ENCODE measurements at places on chromosomes 6 and 20.

DNA sequence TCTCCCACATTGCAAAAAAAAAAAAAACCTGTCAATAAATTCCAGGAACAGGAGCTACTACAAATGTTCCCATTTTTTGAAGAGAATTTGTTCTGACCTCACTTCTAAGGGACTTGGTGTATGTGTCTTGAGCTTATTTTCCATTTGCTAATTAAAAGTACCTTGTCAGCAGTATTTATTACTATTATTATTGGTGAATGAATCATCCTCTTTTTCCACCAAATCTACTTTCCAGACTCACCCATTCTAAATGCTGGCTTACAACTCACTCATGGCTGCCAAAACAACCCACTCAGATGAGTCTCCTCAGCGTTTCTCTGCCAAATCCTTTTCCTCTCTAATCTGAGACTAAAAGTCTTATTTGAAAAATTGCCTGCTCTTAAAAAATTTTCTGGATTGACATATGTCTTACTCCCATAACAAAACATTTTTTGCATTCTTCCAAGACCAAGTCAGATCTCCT lies 33.2 kb upstream of the TASP1 start:
- DNase-seq: peak; percentile 67

GRCh38 chr20:21083825-21084325 lies 22.3 kb downstream of the LINC00237 start:
- DNase-seq: no peak

DNA sequence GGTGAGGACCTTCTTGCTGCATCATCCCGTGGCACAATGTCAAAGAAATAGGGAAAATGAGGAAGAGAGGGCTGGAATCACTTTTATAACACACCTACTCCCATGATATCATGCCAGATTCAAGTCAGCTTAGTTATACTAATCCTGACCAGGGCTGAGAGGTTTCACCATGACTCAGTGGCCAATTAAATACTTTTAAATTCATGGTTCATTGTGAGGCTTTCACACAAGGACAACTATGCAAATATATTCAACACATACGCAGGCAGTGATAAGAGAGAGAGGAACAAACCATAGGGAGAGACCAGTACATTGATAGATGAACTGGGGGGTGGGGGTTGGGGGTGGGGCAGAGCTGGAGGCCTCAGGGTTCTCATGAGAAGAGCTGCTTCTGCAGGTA lies 313.1 kb downstream of the LRFN2 start:
- DNase-seq: no peak

DNA sequence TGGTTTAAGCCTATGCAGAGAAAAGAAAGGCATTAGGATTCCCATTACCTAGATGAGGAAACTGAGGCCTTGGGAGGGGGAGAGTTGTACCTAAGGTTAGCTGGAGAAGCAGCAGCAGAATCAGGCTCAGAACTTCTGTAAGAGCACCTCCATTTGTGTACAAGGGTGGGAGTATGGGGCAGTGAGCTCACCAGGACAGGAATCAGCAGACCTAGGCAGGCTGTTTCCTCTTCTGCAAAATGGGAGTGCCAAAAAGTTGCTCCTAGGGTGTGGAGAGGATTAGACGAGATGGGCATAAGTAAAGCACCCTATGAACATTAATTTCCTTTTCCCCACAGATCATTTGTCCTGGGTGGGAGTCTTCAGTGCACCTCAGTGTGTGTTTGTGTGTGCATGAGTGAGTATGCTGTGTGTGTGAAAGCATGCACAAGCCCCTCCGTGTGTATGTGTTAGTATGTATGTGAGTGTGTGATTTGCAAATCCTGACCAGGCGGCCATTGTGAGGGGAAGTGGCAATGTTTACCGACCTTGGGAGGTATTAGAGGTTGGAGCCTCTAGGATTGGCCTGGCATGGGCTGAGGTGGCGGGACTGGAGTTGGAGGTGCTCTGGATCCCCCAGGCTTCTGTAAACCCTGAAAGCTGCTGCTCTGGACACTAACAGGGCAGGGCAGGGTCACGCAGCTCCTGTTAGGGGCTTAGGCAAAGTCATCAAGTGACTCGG lies 78.8 kb downstream of the VEGFA start:
- DNase-seq: no peak

DNA sequence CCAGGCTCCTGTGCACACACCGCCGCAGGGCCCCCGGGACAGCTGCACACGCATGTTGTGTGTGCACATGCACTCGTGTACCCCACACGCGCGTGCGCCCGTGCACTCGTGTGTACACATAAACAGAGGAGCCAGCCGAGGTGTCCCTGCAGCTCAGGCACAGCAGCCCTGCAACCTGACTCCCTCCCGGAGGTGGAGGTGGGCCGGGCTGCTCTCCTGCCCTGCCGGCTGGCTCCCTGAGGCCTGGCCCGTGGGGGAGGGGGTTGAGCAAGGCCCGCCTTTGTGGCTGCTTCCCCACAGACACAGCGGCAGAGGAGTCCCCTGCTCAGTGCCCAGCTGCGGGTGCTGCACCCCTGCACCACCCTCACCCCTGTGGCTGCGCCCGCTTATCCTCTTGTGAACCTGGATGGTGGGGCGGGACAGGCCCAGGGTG lies 624 bp downstream of the RBBP8NL start:
- DNase-seq: no peak

- peak; percentile 98 for DNase-seq
These were observed 57.1 kb downstream of the KIZ start for GRCh38 chr20:21182832-21183563.

GRCh38 chr20:825710-826421 lies 7.6 kb upstream of the FAM110A start:
- DNase-seq: peak; percentile 40

DNA sequence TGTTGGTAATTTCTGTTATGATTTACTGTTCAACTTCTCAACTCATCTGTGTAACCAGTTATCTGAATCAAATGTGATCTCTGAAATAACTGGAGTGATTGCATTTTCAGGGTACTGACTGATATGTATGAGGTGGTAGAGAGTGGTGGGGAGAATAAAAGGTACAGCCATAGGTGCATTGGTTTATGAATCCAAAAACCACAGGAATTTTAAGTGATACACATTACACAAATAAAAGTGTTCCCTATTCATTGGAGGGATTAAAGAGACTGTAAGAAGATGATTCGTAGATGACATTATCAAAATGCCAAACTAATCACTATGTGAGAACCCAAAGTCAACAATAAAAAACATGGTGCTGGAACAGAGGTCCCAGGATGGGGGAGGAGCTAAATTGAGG lies 158.7 kb upstream of the RSPO3 start:
- no peak for DNase-seq

DNA sequence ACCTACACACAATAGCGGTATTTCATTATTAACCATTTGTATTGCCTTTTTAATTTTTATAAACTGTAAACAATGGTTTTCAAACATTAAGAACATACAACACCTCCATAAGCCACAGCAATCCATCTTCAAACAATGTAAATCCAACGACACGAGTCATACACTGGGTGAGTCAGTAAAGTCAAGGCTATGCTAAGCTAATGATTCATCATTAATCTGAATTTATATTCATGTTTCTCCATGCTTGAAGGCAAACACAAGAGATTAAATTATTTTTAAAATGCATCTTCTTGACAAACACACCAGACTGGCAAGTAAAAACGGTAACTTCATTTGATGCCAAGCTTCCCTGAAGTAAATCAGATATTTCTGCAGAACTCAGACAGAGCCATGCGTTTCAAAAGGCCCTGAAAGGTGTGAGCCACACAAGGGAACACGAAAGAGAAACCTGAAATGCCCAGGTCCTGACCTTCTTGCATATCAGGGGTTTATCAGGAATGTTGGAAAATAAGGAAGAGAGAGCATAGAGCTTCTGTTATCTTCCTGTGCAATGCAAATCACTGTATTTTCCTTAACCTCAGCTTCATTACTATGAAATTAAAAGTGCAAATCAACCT lies 162.5 kb downstream of the ALDH8A1 start:
- peak; percentile 62 for DNase-seq

GRCh38 chr20:42531508-42531961 lies 658.2 kb downstream of the PTPRT start:
- no peak for DNase-seq

DNA sequence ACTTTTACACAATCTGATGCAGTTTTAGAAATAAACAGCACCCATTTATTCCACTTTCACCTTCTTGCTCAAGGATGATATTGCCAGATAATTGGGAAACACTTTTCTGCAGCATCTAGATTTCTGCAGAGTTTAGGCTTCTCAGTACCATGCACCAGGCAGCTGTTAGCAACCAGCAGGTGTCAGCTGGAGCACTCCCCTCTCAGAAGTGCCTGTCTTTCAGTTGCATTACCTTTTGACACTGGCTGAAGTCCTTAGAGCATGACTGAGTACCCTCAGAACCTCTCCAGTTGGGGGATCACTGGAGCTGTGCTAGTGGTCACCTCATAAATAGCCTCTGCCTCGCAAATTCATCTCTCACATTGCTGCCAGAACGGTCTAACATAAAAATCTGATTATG lies 91.2 kb downstream of the DNAH8 start:
- no peak for DNase-seq

DNA sequence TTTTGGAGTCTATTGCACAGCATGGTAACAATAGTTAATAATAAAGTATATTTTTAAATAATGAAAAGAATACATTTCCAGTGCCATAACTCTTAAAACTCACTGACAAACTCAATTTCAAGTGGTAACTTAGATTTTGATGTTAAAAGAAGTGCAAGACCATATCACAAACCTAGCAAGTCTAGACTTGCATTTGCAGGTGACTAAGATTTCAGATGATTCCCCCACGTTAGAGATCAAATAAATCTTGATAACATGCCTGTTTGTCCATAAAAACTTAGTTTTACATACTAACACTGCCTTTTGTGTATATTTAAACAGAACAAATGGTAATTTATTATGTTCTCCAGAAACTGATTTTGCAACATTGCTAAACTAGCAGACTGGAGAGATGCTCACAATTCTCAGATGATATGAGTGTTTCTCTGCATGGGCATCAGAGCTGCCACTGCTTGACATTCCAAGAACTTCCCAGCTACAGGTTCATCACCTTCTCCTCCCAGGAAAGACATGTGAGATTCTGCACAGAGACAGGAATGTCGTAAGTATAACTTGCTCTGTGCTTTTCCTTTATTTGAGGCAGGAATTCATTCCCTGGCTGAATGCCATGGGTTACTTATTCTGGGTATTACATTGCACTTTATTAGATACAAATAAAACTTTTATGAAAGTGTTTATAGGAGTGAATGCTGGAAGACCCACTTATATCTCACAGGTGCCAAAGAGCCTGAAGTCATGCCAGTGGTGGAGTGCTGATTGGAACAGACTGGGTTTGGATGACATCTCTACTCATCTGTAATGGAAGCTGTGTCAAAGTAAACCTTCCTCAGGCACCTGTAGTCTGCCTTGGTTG lies 160.2 kb upstream of the FOXA2 start:
- DNase-seq: no peak

- no peak for DNase-seq
These were observed 31.8 kb downstream of the TBC1D7 start for GRCh38 chr6:13296536-13296997.

DNA sequence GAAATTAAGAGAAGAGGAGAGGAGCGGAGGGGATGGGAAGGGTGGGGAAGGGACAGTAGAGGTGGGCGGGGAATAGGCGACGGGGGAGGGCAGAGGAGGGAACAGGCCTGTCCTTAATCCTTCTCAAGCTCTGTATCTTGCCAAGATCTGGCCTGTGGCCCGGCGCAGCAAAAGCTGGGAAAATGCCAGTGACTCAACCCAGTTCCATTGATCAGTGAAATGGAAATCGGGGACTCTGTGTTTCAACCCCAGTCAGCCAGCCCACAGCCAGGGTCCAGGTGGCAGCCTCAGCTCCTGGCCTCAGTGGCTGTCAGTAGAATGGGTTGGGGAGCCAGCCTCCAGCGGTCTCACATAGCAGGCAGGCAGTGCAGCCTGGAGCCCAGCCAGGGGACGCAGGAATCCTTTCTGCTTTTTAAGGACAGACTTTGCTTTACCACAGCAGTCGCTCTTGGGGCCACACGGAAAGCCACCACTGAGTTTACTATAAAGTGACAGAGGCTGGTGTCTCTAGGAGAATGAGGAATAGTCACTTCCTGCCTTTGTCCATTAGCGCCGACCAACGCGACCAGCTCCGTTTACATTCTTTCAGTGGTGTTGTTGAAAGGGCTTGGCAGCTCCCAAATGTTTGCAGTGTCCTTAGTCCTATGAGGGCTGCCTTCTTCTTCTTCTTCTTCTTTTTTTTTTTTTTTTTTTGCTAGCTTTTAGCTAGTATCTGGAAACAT lies 128.0 kb downstream of the RIN2 start:
- peak; percentile 80 for DNase-seq

DNA sequence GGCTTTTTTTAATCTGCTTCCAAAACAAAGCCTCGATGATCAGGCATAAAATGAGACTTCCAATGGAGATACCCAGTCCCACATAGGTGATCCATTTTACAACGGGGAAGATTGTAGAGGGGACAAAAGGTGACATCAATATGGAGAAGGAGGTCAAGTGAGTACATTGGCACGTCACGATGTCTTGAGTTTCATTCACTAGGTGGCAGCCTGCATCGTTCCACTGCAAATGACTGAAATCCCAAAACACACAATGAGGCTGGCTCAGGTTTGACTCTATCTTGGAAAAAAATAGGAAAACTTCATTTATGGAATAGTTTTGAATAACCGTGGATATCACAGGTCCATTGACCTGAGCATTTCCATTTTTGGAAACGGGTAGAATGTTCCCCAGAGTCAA lies 32.5 kb downstream of the ADGRF1 start:
- DNase-seq: no peak

- DNase-seq: no peak
These were observed 133.6 kb upstream of the SGK1 start for GRCh38 chr6:134451529-134451928.

- DNase-seq: no peak
These were observed 7.0 kb downstream of the UQCC1 start for GRCh38 chr20:35404614-35405259.

- no peak for DNase-seq
These were observed 24.2 kb downstream of the KLHL31 start for GRCh38 chr6:53641348-53641747.

GRCh38 chr6:133752129-133752528 lies 136.8 kb upstream of the TCF21 start:
- no peak for DNase-seq

GRCh38 chr6:79201983-79202382 lies 32.5 kb downstream of the HMGN3 start:
- no peak for DNase-seq

DNA sequence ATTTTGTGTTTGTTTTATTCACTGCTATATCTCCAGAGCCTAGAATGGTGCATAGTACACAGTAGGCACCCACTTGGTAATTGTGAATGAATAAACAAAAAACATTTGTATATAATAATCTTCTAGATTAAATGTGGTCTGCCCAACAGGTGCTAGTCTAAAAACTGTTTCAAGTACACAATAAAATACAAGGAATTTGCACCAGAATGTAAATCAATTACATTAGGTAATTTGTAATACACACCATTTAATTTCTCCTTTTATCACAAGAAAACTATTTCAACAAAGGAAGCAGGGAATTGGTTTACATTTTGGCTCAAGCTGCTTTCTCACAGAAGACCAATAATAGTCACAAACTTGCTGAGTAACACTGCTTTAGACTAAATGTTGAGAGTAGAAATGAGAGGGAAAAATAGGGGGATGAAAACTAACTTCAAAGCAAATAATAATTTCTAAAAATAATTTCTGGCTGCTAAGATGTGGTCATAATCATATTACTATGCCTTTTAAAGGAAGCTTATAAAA lies 22.1 kb downstream of the RUNX2 start:
- DNase-seq: no peak

- no peak for DNase-seq
These were observed 143.5 kb upstream of the BMP2 start for GRCh38 chr20:6623989-6624388.

- no peak for DNase-seq
These were observed 66.0 kb upstream of the SYNDIG1 start for GRCh38 chr20:24403406-24403805.

Data from AG10803 (cell line).